Osteoblast (primary cell): ENCODE measurements at places on chromosomes 5 and 9. TPM values are rescaled to one million over a fixed set of nuclear protein-coding genes. Genes with fewer than 3 reads are reported as not detected.
A peak's percentile ranks its signal among the peaks of the same experiment; 100 is the strongest.

The CATSPER3 gene
- 0.29 and 0.36 TPM in 2 replicates for total RNA-seq

The N4BP3 gene
- total RNA-seq, result under 0.01 TPM in 2 replicates

- DNase-seq, result no peak
Measured at GRCh38 chr9:2086971-2087370, 71.8 kb downstream of the SMARCA2 start.

DNA sequence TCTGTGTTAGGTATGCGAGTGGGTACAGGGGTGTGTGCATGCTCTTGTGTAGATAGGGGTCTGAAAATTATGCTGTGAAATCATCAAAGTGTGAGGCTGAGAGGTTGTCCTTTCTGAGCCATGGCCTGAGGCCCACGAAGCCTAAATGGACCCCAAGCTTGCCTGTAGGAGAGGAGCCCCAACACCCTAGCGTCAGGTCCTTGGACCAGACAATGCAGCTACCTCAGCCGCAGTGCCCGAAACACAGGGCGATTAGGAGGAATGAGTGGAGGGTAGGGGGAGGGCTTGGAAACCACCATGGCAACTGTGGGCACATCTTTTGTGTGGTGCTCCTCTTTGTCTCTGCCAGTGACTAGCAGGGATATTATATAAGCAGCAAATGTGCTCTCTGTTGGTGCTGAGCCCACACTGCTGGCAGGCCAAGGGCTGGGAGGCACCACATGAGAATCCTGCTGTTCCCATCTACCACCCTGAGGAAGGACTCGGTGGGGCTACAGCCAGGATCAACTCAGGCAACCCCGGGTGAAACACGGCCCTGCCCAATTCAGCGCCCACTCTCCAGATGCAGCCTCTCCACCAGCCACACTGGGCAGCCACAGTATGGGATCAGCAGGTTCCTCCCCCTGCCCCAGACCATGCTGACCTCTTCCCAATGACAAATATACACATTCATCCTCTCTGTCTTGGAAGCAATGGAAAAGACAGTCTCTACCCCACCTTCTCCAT lies 84.6 kb upstream of the FSTL4 start:
- no peak for DNase-seq

GRCh38 chr9:69961843-69962242 lies 81.8 kb upstream of the MAMDC2 start:
- DNase-seq, result peak; percentile 26

DNA sequence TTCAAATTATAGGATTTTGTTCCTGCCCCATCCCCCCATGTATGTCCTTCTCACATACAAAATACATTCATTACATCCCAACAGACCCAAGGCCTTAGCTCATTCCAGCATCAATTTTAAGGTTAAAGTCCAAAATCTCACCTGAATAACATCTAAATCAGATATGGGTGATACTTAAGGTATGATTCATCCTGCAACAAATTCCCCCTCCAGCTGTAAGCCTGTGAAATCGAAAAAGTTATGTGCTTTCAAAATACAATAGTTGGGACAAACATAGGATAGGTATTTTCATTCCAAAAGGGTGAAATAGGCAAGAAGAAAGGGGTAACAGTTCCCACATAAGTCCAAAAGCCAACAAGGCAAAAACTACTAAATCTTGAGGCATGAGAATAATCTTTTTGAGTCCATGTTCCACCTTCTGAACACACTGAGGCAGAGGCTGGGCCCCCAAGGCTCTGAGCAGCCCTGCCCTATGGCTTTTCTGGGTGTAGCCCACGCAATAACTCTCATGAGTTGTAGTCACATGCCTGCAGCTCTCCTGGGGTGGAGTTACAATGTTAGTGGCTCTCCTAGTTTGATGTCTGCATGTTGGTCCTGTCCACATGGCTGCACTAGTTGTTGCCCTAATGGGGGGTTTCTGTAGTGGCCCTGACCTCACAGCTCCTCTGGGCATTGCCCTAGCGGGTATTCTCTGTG lies 243.9 kb upstream of the SMARCA2 start:
- DNase-seq, result no peak

The TMEM215 gene
- total RNA-seq, result not detected in 2 replicates

DNA sequence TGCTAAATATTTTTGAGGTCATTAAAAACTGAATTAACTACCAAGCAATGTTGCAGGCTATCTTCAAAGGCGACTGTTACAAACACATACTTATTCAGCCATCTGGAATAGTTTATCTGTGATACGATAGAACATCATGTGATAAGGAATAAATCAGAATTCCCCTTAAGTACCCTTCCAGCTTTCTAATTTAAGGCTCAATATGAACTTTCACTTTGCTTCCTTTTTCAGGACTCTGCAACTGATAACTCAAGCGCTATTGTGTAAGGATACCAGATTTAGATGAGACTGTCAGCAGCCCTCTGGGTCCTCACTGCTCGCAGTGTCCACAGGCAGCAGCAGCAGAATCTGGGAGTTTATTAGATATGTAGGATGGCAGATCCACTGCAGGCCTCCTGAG lies 416.3 kb downstream of the SPATA31D1 start:
- peak; percentile 26 for DNase-seq

The NCBP1 gene
- total RNA-seq, result 28.0 and 37.3 TPM in 2 replicates

- DNase-seq, result no peak
Measured at GRCh38 chr9:87540444-87541105, 42.9 kb downstream of the DAPK1 start.

DNA sequence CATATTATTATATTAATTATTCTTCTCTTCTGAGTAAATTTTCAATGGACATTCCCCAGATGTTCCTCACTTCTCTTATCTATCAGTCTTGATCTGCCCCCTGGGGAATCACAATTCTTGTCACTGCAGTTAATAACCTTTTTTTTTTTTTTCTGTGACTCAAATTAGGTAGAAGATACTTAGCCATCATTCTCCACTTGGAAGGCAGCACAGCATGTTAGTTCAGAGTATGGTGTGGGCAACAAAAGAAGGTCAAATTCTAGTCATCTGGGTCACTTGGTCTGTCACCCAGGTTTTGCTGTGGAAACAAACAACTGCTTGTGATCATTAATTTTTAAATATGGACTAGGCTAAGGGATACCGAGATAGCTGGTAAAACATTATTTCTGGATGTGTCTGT lies 8.1 kb upstream of the MOB3B start:
- no peak for DNase-seq

- DNase-seq, result peak; percentile 81
Measured at GRCh38 chr5:80960531-80961375, 590 bp downstream of the RASGRF2 start.

The HK3 gene
- total RNA-seq, result under 0.01 and 1.8 TPM in 2 replicates

DNA sequence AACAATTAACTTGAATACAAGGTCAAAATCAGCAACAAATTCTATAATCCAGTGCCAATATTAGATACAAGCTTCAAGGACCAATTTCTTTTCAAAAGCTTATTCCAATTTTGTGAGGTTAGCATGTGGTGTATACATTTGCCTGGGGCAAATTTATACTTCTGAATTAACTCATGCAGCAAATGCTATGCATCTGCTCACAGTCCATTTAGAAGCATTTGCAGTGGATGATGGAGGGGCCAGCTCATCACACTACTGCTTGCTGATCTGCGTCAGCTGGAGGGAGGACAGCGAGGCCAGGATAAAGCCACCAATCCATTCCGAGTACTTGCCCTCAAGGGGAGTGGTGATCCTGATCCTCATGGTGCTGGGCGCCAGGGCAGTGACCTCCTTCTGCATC lies 474.3 kb upstream of the KIF2A start:
- no peak for DNase-seq

DNA sequence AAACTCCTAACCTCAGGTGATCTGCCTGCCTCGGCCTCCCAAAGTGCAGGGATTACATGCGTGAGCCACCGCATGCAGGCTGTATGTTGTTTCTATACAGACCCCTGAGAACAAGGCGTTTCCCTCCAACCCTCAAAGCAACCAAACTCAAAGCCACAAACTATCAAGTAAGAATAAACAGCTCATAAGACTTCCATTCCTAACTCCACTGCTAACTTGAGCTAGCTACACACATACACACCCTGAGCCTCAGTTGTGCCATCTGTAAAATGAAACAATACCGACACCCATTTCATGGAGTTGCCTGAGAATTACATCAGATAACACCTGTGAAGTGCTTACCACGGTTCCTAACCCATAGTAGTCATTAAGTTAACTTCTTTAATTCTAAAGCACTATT lies 70.8 kb downstream of the SERINC5 start:
- no peak for DNase-seq

DNA sequence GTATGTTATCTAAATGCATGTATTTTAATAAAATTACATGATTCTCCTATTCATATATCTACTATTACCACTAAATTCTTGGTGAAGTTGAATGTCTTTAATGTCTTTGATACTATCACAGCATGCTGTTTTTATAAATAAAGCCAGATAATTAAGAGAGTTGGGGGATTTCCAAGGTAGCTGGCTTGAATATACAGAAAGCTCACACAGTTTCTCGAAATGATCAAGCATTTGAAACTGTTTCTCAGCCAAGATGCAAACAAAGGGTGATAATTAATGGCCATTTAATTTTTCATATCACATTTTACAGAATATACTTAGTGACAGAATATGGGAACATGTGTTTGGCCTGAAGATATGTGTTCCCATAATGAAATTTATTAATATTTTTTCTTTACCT lies 145.6 kb upstream of the CDH12 start:
- no peak for DNase-seq

GRCh38 chr9:90147426-90147825 lies 495.2 kb downstream of the DIRAS2 start:
- no peak for DNase-seq

The GNA14 gene
- 0.59 and 0.72 TPM in 2 replicates for total RNA-seq

DNA sequence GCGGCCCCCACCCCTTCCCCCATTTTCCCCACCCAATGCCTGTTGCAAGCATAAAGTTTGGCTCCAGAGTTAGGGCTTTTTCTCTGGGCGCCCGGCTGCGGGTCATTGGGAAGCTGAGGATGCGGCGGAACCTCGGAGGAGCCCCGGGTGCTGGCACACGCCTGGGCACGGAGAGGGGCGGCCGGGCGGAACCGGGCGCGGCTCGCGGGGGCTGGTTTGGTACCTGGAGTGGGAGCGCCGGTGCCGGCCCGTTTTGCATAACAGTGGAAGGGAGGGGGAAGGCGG lies 1.2 kb downstream of the PPARGC1B start:
- DNase-seq, result no peak

The NOXA1 gene
- total RNA-seq, result 0.36 and 0.88 TPM in 2 replicates

The RIGI gene
- 10.3 and 12.7 TPM in 2 replicates for total RNA-seq

GRCh38 chr5:150121448-150122157 lies 34.0 kb downstream of the PDGFRB start:
- DNase-seq, result peak; percentile 30

DNA sequence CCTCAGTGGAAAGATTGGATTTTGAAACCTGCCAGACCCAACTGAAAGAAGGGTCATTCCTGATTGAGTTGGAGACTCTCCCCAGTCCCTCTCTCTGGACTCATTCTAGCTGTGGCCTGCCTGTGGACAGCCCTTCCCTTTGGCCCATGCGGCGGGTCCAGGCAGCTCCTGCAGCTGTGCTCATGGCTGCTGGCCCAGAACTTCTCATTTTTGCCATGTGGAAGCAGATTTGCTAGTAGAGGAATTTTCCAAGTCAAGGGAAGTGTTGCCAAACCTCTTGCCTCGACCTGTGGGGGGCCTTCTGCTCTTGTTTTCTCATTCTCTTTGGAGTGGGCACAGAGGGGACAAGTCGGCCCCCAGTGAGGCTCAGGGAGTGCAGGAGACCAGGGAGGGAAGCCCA lies 89.2 kb downstream of the ANKRD33B start:
- no peak for DNase-seq
